ENCODE measurements at places on chromosomes 6 and 20.
A peak's percentile ranks its signal among the peaks of the same experiment; 100 is the strongest.

DNA sequence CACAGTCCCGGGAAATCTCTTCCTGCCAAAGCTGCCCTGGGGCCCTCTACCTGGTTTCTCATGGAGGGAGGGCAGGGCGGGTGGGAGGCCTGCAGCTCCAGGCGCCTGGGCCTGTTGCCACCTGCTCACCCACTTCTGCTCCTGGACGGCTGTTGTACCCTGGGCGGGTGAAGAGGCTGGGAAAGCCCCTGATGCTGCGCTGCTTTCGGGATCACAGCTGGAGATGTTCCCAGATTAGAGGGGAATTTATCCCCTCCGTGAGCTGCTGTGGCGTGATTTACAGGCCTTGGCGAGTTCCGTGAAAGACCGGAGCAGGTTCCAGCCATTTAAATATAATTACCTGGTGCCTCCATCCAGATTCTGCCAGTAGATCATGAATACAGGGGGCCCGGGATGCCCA, 12.3 kb upstream of the VSTM2L start:
- no peak for DNase-seq

DNA sequence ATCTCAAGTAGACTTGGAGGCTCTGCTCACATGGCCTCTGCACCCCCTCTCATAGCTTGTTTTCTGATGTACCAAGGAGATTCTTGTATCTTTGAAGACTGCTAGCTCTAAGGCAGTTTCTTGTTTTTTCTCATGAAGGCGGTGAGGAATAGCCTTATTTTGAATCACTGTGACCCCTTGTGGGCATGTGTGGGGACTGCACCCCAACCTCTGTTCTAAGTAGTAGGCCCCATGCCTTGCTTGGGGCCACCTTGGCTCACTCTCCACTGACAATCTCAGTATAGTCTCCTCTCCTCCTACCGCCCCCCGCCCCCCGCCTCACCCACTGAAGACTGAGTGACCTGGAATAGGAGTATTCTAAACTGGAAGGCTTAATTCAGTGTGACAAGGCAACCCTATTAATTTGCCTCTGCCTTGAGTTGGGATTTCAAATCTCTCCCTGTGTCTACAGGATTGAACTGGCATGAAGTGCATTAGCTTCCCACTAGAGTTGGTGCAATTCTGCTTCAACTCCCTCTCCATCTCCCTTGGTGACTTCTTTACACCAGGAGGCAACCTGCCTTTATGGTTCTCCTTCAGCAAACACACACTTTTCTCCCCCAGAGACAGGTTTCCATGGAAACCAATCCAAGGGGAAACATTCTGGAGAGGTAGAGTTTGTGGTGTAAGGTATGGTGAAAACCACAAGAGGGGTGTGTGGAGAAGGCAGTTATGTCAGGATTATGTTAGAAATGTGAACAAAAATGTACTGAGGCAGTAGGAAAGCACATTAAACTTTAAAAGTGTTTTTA, 75.4 kb upstream of the ECI2 start:
- no peak for DNase-seq

GRCh38 chr6:3516092-3516491, 59.2 kb upstream of the SLC22A23 start:
- DNase-seq, result no peak

- DNase-seq, result no peak
These were observed 6.8 kb downstream of the GUCA1A start for GRCh38 chr6:42179945-42180313.

- DNase-seq, result no peak
These were observed 5.4 kb upstream of the KCNQ5 start for GRCh38 chr6:72616406-72617015.

GRCh38 chr6:134721060-134721405, 228.9 kb downstream of the ALDH8A1 start:
- DNase-seq, result no peak

DNA sequence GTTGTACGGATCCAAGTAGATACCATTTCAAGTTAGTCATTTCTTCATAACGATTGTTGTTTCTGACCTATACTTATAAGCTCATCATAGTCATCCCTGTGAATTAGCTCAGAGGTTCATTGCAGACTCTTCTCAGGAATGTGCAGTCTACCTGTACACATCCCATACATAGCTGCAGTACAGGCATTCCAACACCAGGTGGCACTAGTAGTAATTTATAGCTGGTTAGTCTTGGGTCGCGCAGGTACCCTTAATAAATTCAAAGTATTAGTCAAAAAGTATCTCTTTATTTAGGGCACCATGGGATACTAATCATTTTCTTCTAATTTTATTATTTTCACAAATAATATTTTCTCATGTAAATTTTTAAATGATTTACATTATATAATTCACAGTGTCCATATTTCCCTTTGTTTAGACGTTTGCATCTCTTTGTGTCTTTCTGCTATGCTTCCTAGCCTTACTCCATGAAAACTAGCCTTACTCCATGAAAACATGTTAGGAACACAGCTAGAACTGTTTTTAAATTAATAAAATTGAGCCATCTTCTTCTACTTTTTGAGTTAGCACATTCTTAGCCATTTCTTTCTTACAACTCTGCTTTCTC, 128.6 kb upstream of the FAM83B start:
- peak; percentile 11 for DNase-seq

DNA sequence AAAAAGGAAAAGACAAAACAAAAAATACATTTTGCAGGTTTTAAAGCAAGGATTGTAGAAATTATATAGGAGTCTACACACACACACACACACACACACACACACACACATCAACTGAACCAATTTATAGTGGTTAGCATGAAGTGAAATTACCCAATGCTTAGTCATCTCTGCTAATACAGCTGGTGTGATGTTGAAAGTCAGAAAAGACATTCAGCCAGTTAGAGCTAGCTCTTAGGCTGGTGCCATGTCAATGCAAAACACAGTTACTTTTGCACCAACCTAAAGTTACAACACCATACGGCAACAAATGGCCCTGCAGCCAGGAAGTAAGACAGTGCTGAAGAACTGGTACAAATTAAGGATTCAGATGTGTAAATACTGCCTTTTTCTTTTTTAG, 15.2 kb downstream of the FAM210B start:
- no peak for DNase-seq

DNA sequence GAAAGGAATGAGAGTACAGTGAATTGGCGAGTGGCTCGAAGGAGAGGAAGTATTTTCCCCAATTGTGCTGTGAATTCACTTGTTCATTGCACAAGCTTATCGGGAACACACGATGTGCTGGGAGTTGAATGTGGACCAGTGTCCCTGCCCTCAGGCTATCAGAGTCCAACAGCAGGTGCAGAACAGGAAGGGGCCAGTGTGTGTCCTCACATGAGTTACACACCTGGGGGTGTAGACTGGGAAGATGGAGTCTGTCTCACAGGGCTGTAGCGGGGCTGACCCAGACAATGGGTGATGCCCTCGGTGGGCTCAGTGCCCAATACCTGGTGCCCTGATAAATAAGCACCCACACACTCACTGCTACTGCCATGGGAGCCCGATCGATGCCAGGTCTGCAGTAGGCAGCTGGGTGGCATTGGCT, 14.4 kb downstream of the DUSP22 start:
- DNase-seq, result no peak

DNA sequence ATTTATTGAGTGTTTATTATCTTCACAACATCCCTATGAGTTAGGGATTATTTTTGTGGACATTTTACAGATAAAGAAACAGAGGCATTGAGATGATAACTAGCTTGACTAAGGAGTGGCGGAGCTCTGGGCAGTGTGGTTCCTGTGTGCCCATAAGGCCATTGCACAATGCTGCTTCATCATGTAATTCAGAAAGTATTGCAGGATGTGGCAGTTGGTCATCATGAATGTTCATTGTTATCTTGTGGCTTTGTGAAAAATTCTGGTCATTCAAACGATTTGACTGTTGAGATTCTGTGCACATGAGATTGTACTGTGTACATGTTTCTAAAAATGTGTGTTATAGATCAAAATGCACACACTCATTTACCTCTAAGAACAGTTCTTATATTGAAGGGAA, 150.8 kb downstream of the ESR1 start:
- no peak for DNase-seq

GRCh38 chr6:20542927-20543602, 8.8 kb downstream of the CDKAL1 start:
- DNase-seq, result no peak

GRCh38 chr20:34983995-34984735, 28.5 kb downstream of the MYH7B start:
- no peak for DNase-seq

DNA sequence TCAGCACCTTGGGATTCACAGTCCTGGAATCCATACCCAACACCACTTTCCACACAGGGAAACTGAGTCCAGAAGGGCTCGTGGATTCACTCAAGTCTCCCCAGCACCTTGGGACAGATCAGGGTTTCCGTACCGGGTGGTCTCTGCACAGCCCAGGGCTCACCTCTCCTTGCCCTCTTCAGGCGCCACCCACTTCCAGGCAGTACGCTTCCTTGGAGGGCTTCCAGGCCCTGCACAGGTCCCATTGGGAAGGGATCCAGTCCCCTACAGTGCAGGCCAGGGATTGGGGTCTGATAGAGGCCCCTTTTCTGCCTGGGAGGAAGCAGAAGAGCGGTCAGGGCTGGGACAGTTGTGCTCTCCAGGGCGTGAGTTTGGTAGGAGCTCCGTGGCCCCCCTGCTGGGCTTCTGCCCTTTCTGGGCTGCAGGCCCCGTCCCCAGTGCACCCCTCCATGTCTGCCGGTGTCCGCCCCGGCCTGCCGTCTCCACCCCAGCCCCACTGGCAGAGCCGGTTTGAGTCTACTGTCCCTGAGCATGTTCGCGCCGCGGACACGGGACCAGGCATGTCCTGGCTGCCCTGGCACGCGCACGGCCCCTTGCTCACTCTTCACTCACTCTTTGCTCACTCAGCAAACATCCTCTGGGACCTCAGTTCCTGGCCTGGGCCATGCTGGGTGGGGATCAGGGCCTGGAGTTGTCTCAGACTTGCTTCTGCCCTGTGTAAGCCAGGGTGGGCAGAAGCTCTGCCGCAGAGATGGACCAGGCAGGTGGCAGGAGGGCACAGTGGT, 12.6 kb downstream of the SRC start:
- DNase-seq, result no peak

GRCh38 chr6:112663698-112664097, 316.6 kb downstream of the RFPL4B start:
- no peak for DNase-seq

DNA sequence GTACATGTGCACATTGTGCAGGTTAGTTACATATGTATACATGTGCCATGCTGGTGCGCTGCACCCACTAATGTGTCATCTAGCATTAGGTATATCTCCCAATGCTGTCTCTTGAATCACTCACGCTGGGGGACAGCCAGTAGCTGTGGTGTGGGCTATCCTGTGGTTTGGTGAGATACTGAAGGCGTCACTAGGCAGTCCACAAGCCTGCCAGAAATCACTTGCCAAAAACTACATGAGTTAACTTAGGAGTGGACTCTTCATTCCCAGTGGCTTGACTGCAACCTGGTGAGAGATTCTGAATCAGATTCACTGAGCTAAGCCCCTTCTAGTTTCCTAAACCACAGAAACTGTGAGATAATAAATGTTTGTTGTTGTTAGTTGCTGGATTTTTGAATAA, 191.3 kb downstream of the TSHZ2 start:
- no peak for DNase-seq

GRCh38 chr6:33095681-33096080, 19.9 kb downstream of the HLA-DPB1 start:
- DNase-seq, result no peak
